ENCODE measurements at places on chromosomes 2 and 18. TPM values are rescaled to one million over a fixed set of nuclear protein-coding genes. Genes with fewer than 3 reads are reported as not detected.

The POTEI gene
- not detected for total RNA-seq

The CD8A gene
- 85.0 TPM for total RNA-seq

The OR6B2 gene
- not detected for total RNA-seq

The GALNT14 gene
- not detected for total RNA-seq

The ZNF385B gene
- total RNA-seq: not detected

The DAPL1 gene
- not detected for total RNA-seq

The ASIC4 gene
- 0.12 TPM for total RNA-seq

The MROH2A gene
- total RNA-seq: not detected

The LIMS4 gene
- total RNA-seq: 0.89 TPM

The CGREF1 gene
- 0.36 TPM for total RNA-seq

The SPATS2L gene
- 19.6 TPM for total RNA-seq

The CLIP4 gene
- total RNA-seq: 24.4 TPM

The SKOR2 gene
- not detected for total RNA-seq

The AMMECR1L gene
- total RNA-seq: 24.9 TPM

The ALPG gene
- not detected for total RNA-seq

The FSIP2 gene
- total RNA-seq: 0.14 TPM

The SERPINB13 gene
- total RNA-seq: not detected

The TUBA3E gene
- not detected for total RNA-seq

GRCh38 chr18:64566456-64566855, 417.6 kb upstream of the LINC00305 start:
- H3K4me3 ChIP-seq: no peak overlapping the region
- H3K27me3 ChIP-seq: no peaks in the 10 kb centered on the region
- DNase-seq: no peak
- H3K4me1 ChIP-seq: no peaks in the 10 kb centered on the region
- no peak overlapping the region for H3K27ac ChIP-seq

DNA sequence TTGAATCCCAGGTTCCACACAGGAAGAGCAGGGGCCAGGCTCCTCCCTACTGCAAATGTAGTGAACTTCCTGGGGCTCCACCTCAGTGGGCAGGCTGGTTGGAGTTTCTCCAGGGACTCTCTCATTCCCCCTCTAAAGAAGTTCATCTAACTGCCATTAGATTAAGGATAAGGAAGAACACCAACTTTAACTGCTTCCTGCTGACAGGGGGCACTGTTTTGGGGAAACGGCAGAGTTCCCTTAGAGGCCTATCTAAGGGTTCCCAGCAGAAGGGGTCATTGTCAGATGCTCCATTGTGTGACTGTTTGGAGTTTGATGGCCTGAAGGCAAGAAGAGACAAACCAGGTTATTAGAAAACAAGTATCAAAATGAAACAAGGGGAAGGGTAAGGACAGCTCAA, 2159.7 kb upstream of the PIK3C3 start:
- H3K4me1 ChIP-seq: peaks cover 5% of the 10 kb centered on the region
- H3K27me3 ChIP-seq: no peaks in the 10 kb centered on the region
- H3K27ac ChIP-seq: no peak overlapping the region
- no peaks in the 10 kb centered on the region for H3K36me3 ChIP-seq
- no peak overlapping the region for H3K4me3 ChIP-seq

- H3K4me3 ChIP-seq: no peak overlapping the region
- no peaks in the 10 kb centered on the region for H3K36me3 ChIP-seq
- H3K27ac ChIP-seq: no peak overlapping the region
- DNase-seq: no peak
- H3K27me3 ChIP-seq: peaks cover 39% of the 10 kb centered on the region
These were observed 217.3 kb downstream of the VAPA start for GRCh38 chr18:10131081-10131459.

DNA sequence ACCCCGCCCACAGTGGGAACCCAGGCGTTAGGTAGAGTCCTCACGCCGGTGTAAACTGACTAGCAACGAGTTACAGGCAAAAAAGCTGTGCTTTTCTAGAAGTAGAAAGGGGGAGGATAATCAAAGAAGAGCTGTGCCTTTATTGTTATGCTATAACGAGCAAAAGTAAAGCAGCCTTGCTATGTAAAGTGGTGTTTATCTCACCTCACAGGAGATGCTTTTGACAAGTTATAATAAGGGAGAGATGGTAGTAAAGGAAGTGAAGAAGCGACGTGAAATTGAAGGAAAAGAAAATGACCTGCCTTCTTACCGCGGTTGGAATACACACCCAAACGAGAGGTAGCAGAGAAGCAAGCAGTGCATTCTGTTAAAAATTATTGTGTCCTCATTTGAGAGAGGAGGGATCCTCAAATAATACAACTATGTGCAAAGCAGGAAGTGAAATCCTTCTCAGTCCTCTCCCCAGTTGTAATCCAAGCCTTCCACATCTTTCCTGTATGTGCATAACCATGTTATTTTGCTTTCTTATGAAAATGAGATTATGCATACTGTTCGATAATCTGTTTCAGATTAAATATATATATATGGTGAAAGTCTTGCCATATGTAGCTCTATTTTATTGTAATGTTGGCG, 962 bp downstream of the TANK start:
- peaks cover 79% of the 10 kb centered on the region for H3K4me1 ChIP-seq
- peak overlapping the region; percentile 98 for H3K27ac ChIP-seq
- peak overlapping the region; percentile 95 for H3K4me3 ChIP-seq
- no peak for DNase-seq
- H3K27me3 ChIP-seq: no peaks in the 10 kb centered on the region

DNA sequence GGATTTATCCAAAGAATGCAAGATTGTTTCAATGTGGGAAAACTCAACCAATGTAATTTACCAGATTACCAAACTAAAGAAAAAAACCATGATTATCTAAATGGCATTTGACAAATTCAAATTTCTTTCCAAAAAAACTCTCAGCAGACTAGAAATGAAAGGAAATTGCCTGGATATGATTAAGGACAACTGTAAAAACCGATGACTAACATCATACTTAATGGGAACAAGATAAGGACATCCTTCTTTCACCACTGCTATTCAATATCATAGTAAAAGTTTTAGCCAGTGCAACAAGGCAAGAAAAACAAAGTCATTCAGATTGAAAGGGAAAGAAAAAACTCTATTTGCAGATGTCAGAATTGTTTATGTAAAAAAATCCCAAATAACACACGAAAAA, 4.4 kb upstream of the CCDC150 start:
- no peak overlapping the region for H3K27ac ChIP-seq
- H3K36me3 ChIP-seq: peaks cover 9% of the 10 kb centered on the region
- no peak for DNase-seq
- H3K4me1 ChIP-seq: peaks cover 1% of the 10 kb centered on the region
- H3K27me3 ChIP-seq: peaks cover 9% of the 10 kb centered on the region
- no peak overlapping the region for H3K4me3 ChIP-seq

DNA sequence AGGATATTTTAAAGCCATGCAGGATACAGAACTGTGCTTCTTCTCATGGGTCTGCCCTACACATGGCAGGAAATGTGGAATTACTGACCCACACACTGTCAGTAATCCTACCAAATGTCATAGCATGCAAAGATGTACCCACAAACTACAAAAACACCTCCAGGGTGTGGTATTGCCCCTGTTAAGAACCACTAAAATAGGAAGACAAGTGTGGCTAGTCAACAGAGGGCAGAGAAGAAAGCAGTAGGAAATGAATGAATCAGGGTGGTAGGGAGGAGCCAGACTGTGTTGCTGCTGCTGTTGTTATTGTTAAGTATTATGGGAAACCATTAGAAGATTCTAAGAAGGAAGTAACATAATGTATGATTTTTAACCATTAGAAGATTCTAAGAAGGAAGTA, 556.7 kb upstream of the ACVR2A start:
- peak overlapping the region; percentile 1 for H3K27ac ChIP-seq
- H3K36me3 ChIP-seq: no peaks in the 10 kb centered on the region
- H3K27me3 ChIP-seq: no peaks in the 10 kb centered on the region
- peaks cover 21% of the 10 kb centered on the region for H3K4me1 ChIP-seq

GRCh38 chr2:176535467-176536113, 266.3 kb downstream of the MTX2 start:
- no peaks in the 10 kb centered on the region for H3K36me3 ChIP-seq
- H3K27me3 ChIP-seq: peaks cover 23% of the 10 kb centered on the region
- H3K4me3 ChIP-seq: no peak overlapping the region
- H3K4me1 ChIP-seq: no peaks in the 10 kb centered on the region
- no peak overlapping the region for H3K27ac ChIP-seq

GRCh38 chr2:238077292-238077691, 16.5 kb downstream of the SCLY start:
- peaks cover 5% of the 10 kb centered on the region for H3K4me1 ChIP-seq
- no peaks in the 10 kb centered on the region for H3K27me3 ChIP-seq
- DNase-seq: no peak
- H3K36me3 ChIP-seq: peaks cover 24% of the 10 kb centered on the region
- H3K4me3 ChIP-seq: no peak overlapping the region
- no peak overlapping the region for H3K27ac ChIP-seq

GRCh38 chr2:151150331-151151320, 111.0 kb downstream of the RBM43 start:
- no peaks in the 10 kb centered on the region for H3K4me1 ChIP-seq
- DNase-seq: no peak
- peaks cover 17% of the 10 kb centered on the region for H3K27me3 ChIP-seq

DNA sequence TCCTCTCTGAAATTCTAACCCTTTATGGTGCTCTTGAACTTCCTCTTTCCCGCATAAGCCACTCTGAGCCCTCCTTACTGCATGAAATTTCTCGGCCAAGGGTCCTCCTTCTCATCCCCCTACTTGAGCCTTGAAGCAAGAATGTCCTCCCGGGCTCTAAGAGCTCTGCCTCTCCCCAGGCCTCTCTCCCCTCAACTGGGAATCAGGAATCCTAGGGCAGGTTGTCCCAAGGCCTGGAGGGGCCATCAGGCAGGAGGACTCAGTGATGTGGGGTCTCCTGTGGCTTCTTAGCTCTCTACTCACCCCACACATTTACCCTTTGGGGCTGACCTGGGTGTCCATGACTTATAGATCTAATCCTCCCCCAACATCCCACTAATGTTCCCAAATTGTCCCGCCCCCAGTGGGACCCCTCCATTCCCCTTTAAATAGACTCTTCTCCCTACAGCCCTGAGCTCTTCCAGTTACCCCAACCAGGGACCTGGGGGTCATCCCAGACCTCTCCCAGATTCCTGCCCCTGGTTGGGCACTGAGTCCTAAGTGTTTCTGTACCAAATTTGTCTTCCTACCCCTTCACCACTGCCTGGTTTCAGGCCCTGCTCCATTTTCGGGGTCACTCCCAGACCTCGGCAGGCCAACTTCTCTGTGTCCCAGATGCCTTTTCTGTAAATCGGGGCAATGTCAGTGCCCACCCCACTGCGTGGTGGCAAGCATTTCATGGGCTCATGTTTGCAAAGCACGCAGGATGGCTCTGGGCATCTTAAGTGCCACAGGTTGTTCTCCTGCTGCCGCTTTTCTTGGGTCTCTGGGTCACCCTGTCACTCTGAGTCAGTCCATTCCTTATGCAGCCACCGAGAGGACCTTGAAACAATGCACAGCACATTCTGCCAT, 171.2 kb downstream of the ASB1 start:
- DNase-seq: no peak
- peaks cover under 1% of the 10 kb centered on the region for H3K36me3 ChIP-seq
- no peak overlapping the region for H3K27ac ChIP-seq
- H3K4me1 ChIP-seq: peaks cover 2% of the 10 kb centered on the region
- H3K4me3 ChIP-seq: no peak overlapping the region

DNA sequence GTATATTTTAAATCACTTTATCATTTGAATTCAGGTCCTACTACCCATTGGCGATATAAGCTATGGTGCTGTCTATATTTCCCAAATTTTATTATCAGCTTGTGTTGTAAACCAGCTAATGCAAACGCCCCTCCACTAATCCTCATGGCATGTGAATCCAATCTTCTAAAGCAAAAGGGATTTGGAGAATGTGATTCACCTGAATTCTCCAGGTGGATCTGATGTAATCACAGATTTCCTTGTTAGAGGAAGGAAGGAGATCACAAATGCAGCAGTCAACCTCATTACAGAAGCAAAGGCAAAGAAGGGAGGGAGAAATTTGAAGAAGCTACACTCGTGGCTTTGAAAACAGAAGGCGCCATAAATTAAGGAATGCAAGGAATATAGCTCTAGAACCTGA, 431.1 kb upstream of the CDH19 start:
- peaks cover 5% of the 10 kb centered on the region for H3K36me3 ChIP-seq
- no peak overlapping the region for H3K4me3 ChIP-seq
- no peaks in the 10 kb centered on the region for H3K4me1 ChIP-seq

DNA sequence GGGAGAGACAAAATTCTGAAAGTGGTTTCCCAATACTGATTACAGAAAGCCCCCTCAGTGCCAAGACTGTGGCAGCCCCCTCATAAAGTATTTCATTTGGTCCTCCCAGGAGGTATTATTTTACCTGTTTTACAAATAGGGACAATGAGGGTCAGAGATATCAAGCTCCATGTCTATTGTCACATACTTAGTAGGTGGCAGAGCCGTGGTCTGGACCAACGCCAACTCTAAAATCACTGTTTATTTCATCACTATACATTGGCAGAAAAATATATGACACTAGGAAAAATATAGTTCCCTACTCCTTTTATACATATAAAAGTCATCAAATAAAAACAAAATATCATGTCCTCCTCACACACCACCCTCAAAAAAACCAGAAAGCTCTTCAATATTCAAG, 68.6 kb downstream of the DHRS9 start:
- H3K4me3 ChIP-seq: no peak overlapping the region
- H3K36me3 ChIP-seq: no peaks in the 10 kb centered on the region
- H3K4me1 ChIP-seq: no peaks in the 10 kb centered on the region
- no peak for DNase-seq

GRCh38 chr2:113370478-113371091, 66.9 kb upstream of the ZNG1B start:
- H3K27me3 ChIP-seq: peaks cover 12% of the 10 kb centered on the region
- peak overlapping the region; percentile 53 for H3K27ac ChIP-seq
- no peak for DNase-seq
- no peak overlapping the region for H3K4me3 ChIP-seq

- DNase-seq: no peak
- H3K27me3 ChIP-seq: no peaks in the 10 kb centered on the region
- no peak overlapping the region for H3K27ac ChIP-seq
- H3K36me3 ChIP-seq: no peaks in the 10 kb centered on the region
These were observed 30.0 kb downstream of the GALNT1 start for GRCh38 chr18:35611518-35611917.

- H3K36me3 ChIP-seq: peaks cover 4% of the 10 kb centered on the region
- H3K27ac ChIP-seq: no peak overlapping the region
- peaks cover 8% of the 10 kb centered on the region for H3K4me1 ChIP-seq
- peaks cover 13% of the 10 kb centered on the region for H3K27me3 ChIP-seq
These were observed 243.4 kb downstream of the TGIF1 start for GRCh38 chr18:3693410-3693809.

All from natural killer cell treated with Interleukin-12 subunit alpha and Interleukin-12 subunit beta and Interleukin-15 and Interleukin-18, amount 100 ng/mL, for 72 hours (primary cell).